ENCODE measurements at places on chromosomes 7 and 10. TPM values are rescaled to one million over a fixed set of nuclear protein-coding genes. Genes with fewer than 3 reads are reported as not detected.

- DNase-seq = no peak
These were observed 112.4 kb downstream of the ELMO1 start for GRCh38 chr7:37336259-37336658.

GRCh38 chr7:53303781-53304180 is 268.3 kb downstream of the POM121L12 start:
- no peak for DNase-seq

DNA sequence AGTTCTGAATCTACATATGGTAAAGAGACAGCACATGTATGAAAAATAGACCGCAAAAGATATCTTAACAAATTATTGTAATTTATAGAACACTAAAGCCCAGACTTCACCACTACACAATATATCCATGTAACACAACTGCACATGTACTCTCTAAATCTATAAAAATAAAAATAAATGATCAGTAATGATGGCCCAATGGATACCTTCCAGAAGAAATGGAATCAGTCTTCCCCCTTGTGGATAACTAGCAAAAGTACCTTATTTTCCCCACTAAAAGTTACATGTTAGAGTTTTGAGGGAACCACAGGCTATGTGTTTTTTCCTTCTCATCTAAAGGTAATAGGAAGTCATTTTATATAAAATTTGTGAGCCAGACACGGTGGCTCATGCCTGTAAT is 25.7 kb downstream of the C7orf25 start:
- no peak for DNase-seq

GRCh38 chr7:122546496-122546895 is 152.4 kb downstream of the RNF133 start:
- DNase-seq = no peak

- DNase-seq = no peak
These were observed 198.9 kb downstream of the ETV1 start for GRCh38 chr7:13790611-13791010.

DNA sequence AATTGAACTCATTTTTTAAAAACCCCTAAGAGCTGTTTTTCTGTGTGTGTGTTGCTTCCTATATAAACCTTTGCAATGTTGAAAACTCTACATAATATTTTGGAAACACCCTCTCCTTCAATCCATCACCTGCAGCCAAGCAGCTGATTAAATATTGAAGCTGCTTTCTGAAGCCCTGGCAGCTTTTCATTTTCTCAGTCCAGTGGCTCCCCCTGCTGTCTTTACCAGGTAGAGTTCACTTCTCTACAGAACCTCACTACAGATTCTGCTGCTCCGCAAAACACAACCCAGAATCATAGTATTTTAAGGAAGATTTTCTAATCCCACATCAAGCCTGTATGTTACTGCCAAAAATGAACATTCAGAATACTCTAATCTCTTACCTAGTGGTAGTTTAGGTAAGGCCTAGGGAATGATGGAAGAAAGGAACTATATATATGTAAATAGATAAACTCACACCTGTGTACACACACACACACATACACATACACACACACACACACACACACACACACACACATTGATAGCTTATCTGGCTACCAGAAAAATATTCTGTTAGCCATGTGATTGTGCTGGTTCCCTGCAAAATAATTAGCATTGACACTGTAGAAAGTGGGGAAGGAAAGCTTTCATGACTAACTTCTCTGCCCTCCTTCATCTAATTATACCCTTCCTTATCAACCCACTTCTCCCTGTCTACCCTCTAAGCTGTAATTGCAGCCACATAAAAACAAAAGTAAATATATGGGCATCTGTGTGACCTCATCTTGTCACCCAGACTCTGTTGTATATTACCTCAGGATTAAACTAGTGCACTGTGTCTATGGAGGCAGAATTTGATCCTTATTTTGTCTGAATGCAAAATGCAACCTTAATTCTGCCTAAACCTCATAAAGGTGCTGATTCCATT is 229.5 kb upstream of the FZD1 start:
- DNase-seq = no peak

GRCh38 chr10:93181271-93182048 is 107.8 kb downstream of the CYP26A1 start:
- no peak for DNase-seq

GRCh38 chr7:24455813-24456525 is 117.3 kb upstream of the PALS2 start:
- no peak for DNase-seq

DNA sequence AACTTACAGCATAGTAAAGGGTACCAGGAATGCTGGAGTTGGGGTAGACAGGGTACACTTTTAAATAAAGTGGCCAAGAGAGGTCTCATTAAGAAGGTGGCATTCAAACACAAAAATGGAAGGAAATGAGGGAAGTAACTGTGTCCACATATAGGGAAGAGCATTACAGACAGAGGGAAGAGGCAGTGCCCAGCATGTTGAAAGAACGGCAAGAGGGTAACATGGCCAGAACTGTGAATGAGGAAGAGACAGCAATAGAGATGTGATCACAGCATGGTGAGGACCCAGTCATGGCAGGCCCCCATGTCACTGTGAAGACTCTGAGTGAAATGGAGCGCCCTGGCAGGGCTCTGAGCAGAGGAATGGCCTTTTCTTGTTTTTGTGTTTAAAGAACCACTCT is 35.1 kb upstream of the ZNRF2 start:
- DNase-seq = no peak

GRCh38 chr10:70673043-70673928 is 980 bp downstream of the ADAMTS14 start:
- no peak for DNase-seq

- DNase-seq = no peak
These were observed 116.5 kb downstream of the ATXN7L1 start for GRCh38 chr7:105759670-105760550.

DNA sequence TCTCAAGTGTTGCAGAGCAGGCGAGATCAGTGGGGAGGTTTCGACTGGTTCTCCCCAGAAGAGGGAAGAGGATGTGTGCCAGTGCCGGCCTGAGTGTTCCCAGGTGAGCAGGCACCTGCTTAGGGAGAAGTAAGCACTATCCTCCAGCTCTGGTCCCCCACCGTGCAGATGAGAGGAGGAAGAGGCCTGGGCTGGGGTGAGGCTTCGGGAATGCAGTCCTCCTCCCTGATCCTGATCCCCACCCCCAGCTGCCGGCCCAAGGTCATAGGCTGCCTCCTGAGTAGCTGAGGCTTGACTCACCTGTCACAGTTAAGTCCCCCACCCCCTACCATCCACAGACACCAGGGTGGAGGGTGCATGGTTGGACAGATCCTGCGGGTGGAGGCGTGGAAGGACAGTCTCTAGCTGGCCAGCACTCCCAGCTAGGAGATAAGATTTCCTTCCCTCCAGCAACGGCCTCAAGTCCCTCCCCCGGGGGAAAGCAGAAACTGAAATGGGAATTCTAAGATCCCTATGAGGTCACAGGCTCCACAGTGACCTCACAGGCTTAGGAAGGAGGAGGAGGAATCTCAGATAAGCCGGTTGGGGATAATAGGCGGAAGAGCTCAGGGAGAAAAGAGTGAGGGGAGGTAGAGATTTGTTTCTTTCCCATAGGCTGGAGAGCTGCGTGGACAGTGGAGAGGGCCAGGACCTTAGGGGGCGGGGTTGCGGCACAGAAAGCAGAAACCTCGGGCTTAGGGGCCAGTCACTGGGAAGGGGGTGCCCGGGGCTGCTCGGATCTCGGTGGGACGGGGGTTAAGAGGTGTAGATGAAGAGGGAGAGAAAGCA is 1.0 kb downstream of the LRCH4 start:
- DNase-seq = no peak

GRCh38 chr7:144830811-144831210 is 5.0 kb downstream of the TPK1 start:
- DNase-seq = no peak

DNA sequence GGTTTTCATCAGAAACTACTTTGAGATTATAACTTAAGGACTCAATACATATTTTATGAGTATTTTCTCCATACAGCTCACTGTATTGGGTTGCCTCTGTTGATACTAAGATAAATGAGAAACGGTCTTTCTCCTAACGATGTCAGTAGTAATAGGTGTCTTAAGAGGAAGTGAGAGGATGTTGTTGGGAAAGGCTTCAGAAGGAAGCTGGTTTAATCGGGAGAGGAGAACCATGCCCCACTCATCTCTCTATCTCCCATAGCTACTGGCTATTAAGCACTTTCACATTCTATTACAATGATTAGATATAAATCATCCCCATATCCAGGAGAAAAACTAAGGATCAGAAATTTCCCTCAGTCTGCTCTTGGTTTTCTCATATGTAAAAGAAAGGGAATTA is 2.0 kb downstream of the CLEC5A start:
- DNase-seq = no peak

GRCh38 chr7:42264702-42265101 is 27.7 kb upstream of the GLI3 start:
- DNase-seq = no peak

GRCh38 chr10:69124563-69125268 is 738 bp downstream of the VPS26A start:
- DNase-seq = no peak

DNA sequence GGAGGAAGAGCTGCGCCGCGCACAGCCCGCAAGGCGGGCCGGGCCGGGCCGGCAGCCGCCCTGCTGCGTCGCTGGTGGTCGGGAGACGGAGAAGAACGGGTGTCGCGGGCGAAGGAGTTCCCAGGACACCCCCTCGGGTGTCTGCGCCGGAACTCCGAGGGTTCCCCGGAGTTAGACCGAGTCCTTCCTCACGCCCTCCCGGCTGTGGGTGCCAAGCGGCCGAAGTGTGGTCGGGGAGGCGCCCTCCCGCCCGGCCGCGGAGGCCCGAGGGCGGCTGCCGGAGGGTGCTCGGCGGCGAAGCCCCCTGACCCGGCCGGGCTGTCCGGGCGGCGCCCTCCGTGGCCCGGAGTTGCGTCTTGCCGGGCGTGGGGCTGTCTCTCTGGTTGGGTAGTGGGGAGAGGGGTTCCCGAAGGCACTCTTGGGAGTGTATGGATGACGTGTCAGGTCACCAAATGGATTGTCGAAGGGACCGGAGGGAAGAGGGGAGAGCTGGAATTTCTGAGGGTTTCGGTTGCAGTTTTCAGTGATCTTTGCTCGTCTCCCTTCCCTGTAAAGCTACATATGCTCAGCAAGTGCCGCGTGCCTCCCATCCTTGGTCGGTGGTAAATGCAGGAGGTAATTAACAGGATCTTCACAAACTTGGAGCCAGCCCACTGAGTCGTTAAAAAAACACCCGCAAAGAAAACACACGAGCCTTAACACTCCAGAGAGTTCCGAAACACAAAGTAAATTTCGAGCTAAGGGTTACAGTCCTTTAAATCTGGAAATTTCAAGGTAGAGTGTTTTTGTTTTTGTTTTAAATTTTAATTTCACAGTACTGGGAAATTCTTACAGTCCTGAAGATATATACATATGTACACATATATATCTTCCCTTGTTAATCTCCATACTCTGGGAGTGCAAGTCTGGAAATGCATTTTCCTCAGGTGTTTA is 871 bp downstream of the ST7 start:
- no peak for DNase-seq

DNA sequence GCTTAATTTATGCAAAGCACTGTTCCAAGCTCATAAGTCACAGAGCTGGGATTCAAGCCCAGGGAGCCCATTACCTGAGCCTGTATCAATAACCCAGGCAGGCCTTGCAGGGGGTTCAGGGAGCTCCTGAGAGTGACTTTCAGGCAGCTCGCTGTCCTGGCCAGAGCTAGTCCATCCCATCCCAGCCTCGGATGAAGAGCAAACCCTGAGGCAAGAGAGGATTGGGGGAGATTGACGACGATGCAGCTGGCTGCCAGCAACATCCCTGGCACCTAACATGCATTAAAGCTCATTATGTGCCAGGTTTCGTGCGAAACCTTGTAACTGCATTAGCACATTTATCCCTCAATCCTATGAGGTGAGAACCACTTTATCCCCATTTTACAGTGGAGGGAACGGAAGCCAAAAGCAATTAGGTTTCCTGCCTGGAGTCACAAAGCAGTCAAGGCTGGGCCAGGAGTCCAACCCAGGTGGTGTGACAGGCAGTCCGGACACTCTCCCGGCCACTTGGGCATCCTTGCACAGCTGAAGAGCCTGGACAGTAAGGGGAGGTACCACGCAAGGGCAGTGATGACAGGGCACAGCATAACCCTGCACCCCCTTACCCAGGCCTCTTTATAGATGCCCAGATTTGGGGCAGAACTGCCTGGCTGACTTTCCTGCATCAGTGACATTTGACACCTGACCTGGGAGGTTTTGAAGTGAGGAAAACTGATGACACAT is 129.8 kb upstream of the CHST15 start:
- DNase-seq = no peak

FAM25G gene
- total RNA-seq = not detected

MYOZ1 gene
- total RNA-seq = 1.9 TPM

GIMAP7 gene
- total RNA-seq = 24.2 TPM

NUB1 gene
- 76.4 TPM for total RNA-seq

SPDYE11 gene
- total RNA-seq = not detected

MYO3A gene
- total RNA-seq = not detected

ANKRD22 gene
- total RNA-seq = 0.63 TPM

IL2RA gene
- 9.9 TPM for total RNA-seq

AS3MT gene
- total RNA-seq = 1.1 TPM

NAT16 gene
- not detected for total RNA-seq

CLDN4 gene
- not detected for total RNA-seq

NPC1L1 gene
- total RNA-seq = 0.25 TPM

NUDT1 gene
- total RNA-seq = 15.3 TPM

C10orf62 gene
- total RNA-seq = not detected

ASB10 gene
- not detected for total RNA-seq
